CD4-positive, alpha-beta T cell treated with Interleukin-6 at 100 ng/mL for 8 hours (primary cell): ENCODE measurements at places on chromosomes 6 and 20.
A peak's percentile ranks its signal among the peaks of the same experiment; 100 is the strongest.

DNA sequence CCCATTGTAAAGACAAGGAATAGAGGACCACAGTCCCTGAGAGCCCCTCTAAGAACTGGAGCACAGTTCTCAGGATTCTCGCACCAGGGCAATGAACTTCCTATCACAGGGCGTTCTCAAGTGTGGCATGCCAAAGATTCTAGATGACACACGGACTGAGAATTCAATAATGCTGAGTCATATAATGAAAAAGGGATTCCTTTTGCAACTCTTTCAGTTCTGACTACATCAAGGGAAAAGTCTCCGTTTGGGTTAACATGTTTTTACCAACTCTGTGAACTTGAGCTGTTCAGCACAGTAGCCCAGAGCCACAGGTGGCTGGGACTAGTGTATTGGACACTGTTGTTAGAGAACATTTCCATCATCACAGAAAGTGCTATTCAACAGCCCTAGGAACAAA is 3.4 kb downstream of the MED20 start:
- no peak for DNase-seq

DNA sequence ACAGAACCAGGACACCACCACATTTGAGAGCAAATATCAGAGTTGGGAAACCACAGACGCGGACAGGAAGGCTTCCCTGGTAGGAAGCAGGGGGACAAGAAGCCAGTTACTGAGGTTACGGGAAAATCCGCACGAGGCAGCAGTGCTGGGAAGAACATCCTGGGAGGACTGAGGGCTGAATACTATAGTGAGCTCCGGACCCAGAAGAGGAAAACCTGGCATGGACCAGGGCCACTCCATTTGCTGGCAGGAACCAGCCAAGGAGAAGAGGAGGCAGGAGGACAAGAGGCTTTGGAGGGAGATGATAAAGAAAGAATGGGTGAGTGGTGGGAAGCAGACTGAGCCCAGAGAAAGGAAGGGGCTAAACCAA is 6.1 kb upstream of the DSN1 start:
- DNase-seq = no peak

GRCh38 chr6:3825331-3825831 is 23.8 kb upstream of the FAM50B start:
- DNase-seq = no peak

- no peak for DNase-seq
These were observed 9.6 kb upstream of the TRIM31 start for GRCh38 chr6:30122515-30122914.

DNA sequence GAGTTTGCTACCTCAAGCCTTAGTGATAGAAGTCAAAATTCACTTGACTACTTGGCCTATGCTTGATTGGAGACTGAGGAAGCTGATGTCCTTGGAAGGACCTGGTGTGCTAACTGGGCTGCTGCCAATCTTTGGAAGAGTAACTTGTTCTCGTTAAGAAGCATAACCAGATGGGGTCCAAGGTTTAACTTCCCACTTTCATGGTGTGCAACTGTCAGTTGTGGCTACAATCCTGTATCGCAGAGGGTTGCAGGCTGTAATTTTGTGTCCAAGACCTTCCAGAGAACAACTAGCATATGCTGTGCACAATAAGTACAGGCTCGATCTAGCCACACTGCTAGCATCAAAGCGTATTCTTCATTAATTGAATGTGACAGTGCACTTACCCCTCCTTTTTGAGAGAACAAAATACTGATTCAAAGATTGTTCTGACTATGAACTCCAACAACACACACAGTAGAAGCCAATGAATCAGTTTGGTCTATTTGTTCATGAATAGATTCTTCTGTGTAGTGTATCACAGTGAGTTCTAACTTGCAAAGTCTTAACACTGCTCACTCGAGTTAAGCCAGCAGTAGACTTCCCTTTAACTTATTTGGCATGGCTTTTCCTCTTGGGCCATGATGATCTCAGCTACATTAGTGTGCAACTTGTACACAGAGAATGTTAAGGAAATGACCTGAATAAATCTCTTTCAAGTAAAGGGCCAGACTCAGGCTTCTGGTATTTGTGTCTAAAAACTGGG is 15.8 kb upstream of the PLCB1 start:
- no peak for DNase-seq

GRCh38 chr6:132998418-132998817 is 184.0 kb downstream of the RPS12 start:
- DNase-seq = no peak

GRCh38 chr6:39932386-39932910 is 1.8 kb downstream of the MOCS1 start:
- DNase-seq = no peak

- no peak for DNase-seq
These were observed 4.3 kb downstream of the ZBTB9 start for GRCh38 chr6:33458676-33459075.

DNA sequence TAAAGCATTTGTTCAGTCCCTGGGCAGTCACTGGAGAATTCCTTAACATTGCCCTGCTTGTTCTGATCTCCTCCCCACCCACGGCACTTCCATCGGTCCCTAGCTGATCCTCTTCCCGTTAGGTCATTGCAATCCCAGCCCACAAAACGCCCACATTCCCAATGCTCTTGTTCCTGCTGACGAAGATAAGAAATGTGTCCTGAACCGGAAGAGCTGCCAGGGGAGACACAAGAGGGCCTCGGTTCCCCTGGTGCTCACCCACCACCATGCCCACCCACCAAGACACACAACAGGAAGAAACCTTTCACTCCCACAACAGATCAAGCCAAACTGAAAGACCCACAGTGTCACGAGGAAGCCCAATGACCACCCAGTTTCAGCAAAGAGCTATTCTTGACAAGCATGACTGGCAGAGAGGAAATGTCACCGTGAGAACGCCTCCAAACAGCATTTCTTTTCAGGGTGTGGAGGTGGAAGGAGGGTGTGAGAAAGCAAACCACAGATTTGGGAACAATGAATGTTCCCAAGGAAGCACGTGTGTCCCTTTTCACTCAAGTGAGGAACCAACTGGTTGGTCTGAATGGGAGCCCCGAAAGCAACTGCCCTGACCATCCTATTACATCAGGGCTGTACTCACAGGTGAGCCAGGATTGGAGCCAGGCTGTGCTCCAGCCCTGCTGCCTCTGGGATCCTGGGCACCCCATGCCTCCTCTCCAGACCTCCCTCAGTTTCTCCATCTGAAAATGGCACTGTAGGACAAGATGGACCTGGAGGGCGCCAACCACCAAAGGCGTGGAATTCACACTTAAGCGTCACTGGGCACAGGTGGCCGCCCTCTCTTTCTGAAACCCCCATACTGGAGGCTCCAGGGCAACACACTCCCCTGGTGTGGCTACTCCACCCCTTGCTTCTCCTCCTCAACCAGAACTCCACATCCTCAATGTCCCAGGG is 97.5 kb downstream of the ZMYND8 start:
- DNase-seq = no peak

GRCh38 chr6:33632558-33633039 is 11.5 kb downstream of the ITPR3 start:
- peak; percentile 35 for DNase-seq

DNA sequence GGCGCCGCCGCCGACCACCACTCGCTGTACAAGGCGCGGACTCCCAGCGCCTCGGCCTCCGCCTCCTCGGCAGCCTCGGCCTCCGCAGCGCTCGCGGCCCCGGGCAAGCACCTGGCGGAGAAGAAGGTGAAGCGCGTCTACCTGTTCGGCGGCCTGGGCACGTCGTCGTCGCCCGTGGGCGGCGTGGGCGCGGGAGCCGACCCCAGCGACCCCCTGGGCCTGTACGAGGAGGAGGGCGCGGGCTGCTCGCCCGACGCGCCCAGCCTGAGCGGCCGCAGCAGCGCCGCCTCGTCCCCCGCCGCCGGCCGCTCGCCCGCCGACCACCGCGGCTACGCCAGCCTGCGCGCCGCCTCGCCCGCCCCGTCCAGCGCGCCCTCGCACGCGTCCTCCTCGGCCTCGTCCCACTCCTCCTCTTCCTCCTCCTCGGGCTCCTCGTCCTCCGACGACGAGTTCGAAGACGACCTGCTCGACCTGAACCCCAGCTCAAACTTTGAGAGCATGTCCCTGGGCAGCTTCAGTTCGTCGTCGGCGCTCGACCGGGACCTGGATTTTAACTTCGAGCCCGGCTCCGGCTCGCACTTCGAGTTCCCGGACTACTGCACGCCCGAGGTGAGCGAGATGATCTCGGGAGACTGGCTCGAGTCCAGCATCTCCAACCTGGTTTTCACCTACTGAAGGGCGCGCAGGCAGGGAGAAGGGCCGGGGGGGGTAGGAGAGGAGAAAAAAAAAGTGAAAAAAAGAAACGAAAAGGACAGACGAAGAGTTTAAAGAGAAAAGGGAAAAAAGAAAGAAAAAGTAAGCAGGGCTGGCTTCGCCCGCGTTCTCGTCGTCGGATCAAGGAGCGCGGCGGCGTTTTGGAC is 2.0 kb downstream of the SOX4 start:
- DNase-seq = no peak

- no peak for DNase-seq
These were observed 2.2 kb downstream of the SMPDL3A start for GRCh38 chr6:122791310-122791679.

DNA sequence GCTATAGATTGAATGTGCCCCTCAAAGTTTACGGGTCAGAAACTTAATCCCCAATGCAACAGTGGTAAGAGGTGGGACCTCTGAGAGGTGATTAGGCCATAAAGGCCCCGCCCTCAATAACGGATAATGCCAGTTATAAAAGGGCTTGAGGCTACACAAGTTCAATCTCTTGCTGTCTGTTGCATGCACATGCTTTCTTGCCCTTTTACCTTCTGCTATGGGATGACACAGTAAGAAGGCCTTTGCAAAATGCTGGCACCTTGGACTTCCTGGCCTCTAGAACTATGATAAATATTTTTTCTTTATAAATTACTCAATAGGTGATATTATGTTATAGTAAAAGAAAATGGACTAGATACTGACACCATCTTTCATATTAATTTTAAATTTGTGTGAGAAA is 806.1 kb downstream of the TENT5A start:
- no peak for DNase-seq
